HS-5 (cell line): ENCODE measurements at places on chromosomes 16 and 17.
A peak's percentile ranks its signal among the peaks of the same experiment; 100 is the strongest.

DNA sequence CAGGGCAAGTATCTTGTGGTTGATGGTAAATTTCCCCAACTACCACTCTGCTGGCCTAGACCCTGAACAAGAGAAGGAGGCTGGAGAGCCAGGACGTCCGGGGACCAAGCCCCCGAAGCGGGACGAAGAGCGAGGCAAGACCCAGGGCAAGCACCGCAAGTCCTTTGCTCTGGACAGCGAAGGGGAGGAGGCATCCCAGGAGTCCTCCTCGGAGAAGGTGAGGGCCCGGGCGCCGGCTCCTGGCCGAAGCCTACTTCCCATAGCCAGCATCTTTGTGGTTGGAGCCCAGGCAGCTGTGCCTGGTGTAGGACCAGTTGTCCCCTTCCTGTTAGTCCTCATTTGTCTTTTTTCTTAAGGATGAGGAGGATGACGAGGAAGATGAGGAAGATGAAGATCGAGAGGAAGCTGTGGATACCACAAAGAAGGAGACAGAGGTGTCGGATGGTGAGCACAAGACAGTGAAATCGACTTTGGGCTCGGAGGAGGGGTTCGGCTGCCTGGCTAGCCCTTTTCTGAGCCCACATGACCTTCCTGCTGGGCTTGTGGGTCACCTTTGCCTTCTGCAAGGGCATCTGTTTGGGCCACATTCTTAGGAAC lies 11.8 kb downstream of the SETD1A start:
- DNase-seq: no peak

DNA sequence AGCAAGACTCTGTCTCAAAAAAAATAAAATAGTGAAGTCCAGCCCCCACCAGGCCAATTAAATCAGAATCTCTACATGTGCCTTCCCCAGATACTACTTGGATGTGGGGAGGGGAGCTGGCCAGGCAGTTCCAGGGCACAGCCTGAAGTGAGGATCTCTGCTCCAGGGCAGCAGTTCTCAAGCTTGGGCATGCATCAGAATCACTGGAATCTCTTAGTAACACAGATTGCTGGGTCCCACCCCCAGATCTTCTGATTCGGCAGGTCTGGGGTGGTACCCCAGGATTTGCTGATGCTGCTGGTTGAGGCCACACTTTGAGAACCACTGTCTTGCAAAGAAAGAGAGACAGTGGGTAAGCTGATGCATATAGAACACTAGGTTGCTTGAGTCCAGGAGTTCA lies 8.3 kb upstream of the CDH5 start:
- DNase-seq: no peak

- DNase-seq: no peak
Observed at GRCh38 chr17:44779211-44780025, 20.6 kb downstream of the ADAM11 start.

DNA sequence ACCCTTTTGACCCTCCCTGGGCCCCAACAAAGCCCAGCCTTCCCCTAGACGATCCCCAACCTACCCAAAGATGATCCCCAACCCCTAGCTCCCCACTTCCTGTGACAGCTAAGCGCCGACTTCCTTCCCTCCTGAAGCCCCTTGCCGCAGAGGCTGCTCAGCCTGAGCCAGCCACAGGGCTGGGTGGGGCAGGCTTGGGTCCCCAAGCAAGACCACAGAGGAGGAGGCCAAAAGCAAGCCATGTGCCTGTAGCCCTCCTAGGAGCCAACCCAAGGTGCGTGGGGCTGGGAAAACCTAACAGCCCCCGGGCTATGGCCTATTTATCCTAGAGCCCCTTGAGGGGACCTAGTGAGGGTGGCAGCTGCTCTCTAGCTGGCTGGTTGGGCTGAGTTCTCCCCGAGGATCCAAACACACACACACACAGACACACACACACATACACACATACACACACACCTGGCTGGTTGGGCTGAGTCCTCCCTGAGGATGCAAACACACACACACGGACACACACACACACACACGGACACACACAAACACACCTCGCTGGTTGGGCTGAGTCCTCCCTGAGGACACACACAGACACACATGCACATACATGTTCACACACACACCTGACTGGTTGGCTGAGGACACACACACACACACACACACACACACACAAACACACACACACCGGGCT lies 4.8 kb downstream of the ARRB2 start:
- no peak for DNase-seq

DNA sequence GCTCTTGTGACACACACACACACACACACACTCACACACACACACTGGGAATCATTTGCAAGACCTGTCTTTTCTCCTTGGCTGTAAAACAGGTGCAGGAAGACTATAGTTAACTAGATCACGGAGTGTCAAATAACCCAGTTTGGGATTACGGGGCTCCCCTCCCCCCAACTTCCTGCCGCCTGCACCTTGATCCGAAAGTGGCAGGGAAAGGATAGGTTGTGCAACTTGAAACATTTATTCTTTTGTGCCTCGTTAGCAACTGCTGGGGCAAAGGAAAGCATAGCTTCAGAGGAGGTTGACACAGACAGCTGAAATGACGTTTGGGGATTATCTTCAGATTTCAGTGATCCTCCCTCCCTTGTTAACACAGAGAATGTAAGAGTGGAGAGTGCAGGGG lies 149.5 kb downstream of the NTN1 start:
- no peak for DNase-seq

GRCh38 chr17:17749025-17749772 lies 67.9 kb downstream of the RAI1 start:
- DNase-seq: no peak

DNA sequence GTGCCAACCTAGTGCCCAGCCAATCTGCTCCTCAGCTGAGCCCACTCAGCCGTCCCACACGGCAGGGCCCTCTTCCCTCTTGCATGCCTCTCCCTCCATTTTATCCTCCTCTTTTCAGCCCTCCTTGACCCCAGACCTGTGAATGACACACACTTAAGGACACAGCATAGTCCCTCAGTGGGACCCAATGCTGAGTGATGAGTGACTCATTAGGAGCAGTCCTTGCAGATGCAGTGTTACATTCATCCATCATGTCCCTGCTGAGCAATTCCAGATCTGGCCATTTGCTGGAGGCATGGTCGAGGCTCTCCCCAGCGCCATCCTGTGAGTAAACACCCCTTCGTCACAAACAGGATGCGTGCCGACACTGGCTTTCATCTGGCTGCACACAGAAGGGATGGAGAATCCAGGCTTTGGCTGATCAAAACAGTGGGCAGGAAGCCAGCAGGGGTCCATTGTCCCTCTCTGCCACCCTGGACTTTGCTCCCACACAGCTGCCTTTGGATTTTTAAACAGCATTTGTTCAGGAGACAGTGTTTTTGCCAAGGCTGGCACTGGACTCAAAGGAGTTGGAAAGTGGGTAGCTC lies 122.6 kb downstream of the AXIN2 start:
- no peak for DNase-seq

GRCh38 chr16:78444-79150 lies 572 bp downstream of the MPG start:
- DNase-seq: no peak

GRCh38 chr16:678209-678857 lies 1.9 kb upstream of the STUB1 start:
- DNase-seq: no peak

DNA sequence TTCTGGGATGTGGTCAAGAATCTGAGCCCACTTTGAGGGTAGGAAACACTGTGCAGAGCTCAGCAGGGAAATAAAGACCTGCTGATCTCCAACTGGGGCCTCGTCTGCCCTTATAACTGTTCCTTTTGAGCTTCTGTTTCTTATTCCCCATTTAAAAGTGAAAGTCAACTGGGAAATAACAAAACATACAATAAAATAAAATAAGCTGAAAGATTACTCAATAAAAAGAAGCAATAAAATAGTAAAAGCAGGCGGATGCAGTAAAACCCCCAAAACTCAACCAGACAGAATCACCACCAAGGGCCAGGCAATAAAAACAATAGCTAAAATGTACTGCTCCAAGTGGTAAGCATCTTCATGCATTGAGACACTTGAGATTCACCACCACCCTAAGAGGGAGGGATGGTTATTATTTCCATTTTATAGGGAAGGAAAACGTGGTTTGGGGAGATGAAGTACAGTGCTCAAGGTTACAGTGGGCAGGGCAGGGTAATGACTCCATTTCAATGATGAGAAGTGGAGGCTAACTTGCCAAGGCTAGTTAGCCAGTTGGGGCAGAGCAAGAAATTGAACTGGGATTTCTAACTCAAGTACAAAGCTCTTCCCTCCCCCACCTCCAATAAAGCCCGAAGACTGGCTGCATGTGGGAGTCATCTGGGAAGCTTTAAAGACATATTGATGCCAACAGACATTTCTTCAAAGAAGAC lies 6.4 kb upstream of the SPACA3 start:
- DNase-seq: no peak

- no peak for DNase-seq
Observed at GRCh38 chr17:43176119-43176570, 5.1 kb downstream of the NBR1 start.

GRCh38 chr17:7329374-7329996 lies 350 bp upstream of the NEURL4 start:
- peak; percentile 96 for DNase-seq

- no peak for DNase-seq
Observed at GRCh38 chr17:83160443-83161297, 81.3 kb downstream of the METRNL start.

GRCh38 chr16:57538235-57538721 lies 1.9 kb upstream of the CCDC102A start:
- no peak for DNase-seq

DNA sequence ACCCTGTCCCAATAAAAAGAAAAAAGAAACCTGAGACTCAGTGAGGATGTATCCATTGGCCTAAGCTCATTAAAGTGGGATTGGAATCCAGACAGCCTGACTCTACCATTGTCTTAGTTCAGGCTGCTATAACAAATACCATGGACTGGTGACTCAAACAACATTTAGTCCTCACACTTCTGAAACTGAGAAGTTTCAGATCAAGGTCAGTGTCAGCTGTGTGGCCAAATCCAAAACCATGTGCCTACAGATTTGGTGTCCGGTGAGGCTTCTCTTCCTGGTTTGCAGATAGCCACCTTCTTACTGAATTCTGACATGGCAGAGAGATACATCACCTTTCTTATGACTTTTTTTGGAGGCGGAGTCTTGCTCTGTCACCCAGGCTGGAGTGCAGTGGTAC lies 53.3 kb upstream of the KDM8 start:
- DNase-seq: no peak

- DNase-seq: no peak
Observed at GRCh38 chr16:3122926-3123570, 10.7 kb downstream of the ZNF205 start.

- DNase-seq: no peak
Observed at GRCh38 chr16:17370731-17371285, 100.0 kb downstream of the XYLT1 start.

DNA sequence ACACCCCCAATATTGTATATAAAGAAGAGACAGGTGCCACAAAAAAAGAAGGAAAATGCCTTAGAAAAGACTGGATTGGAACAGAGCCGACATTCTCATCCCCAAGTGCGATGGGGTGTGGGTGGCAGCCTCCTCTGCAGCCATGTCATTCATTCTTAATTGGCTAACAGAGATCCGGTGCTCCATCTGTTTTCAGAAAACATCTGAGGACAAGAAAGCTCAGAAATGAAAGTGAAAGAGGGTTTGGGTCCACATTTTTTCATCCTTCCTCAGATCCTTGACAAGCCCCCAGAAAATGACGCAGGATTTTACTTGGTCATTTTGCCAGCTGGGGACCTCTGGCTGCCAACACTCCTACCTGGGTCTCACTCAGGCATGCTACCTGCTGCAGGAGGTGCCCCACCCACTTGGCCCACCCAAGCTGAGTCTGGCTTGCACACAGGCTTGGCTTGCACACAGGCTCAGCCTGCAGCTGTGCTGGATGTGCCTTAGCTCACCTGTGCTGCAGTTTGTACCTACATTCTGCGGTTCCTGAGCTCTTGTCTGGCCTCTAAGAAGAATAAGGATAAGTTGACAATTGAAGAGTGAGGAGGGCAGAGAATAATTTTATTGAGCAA lies 21.9 kb downstream of the KIF2B start:
- no peak for DNase-seq

GRCh38 chr17:13576661-13577526 lies 24.8 kb downstream of the HS3ST3A1 start:
- no peak for DNase-seq

GRCh38 chr17:50871364-50871763 lies 5.2 kb upstream of the TOB1 start:
- DNase-seq: no peak

GRCh38 chr16:69084289-69084688 lies 21.2 kb upstream of the HAS3 start:
- no peak for DNase-seq

DNA sequence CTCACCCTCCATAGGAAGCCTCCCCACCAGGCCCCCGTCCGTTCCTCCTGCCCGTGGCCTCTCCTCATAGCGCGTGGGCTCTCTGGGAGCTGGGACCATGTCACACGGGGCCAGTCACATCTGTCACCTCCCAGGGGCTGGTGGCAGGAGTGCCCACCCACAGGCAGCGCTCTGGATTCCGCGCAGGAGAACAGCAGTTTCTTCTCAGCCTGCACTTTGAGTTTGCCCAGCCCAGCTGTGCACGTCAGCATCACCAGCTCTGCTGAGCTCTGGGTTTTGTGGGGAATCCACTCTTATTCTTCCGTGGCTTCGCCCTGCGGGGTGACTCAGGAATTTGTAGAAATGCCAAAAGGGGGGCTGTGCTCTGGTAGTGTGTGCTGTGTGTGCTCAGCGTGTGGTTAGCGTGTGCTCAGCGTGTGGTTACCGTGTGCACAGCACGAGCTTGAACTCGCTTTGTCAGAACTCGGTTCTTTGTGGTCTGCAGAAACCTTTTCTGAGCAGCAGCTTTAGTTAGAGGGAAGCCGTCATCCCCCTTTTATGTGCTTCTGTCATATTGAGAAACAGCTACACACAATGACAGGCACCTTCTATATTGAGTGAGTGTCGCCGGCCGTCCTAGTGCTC lies 3.2 kb downstream of the ACSF3 start:
- no peak for DNase-seq

GRCh38 chr17:260031-260791 lies 78.8 kb upstream of the DOC2B start:
- DNase-seq: no peak

DNA sequence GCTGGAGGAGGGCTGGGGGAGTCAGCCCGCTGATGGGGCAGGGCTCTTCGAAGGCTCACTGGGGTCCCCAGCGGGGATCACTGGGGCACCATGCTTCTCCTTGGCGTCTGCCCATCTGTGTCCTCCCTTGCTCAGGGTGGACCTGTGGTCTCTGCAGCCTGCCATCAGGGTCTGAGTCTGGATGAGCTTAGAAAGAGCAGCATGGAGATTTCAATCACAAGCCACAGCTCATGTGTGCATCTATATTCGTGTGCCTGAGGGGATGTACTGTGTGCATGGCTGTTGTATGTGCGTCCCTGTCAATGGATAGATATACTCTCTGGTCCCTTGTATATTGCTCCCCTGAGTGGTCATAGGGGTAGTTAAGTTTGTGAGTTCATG lies 126.6 kb upstream of the SDK2 start:
- DNase-seq: no peak
